Thymus (tissue), 14 donors: ENCODE measurements at places on chromosomes 1 and 21.

DNA sequence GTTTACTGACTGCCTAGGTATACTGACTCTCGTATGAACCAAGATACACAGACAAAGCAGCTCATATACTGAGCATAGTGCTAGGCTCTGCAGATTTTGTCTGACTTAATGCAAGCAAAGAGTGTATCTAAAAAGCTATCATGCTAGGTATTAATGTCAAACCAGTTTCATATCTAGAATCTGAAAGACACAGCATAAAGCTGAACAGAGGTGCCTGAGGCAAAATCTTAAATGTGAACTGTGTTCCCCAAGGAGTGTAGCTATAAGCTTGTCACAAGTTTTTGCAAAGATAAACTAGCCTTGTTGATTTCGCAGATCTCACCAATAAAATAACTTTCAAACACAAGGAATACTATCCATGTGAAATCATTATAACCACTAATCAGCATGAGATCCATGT, 18.1 kb downstream of the JAK1 start:
- DNase-seq = no peak

GRCh38 chr1:101017448-101017847, 8.1 kb downstream of the DPH5 start:
- DNase-seq = no peak

DNA sequence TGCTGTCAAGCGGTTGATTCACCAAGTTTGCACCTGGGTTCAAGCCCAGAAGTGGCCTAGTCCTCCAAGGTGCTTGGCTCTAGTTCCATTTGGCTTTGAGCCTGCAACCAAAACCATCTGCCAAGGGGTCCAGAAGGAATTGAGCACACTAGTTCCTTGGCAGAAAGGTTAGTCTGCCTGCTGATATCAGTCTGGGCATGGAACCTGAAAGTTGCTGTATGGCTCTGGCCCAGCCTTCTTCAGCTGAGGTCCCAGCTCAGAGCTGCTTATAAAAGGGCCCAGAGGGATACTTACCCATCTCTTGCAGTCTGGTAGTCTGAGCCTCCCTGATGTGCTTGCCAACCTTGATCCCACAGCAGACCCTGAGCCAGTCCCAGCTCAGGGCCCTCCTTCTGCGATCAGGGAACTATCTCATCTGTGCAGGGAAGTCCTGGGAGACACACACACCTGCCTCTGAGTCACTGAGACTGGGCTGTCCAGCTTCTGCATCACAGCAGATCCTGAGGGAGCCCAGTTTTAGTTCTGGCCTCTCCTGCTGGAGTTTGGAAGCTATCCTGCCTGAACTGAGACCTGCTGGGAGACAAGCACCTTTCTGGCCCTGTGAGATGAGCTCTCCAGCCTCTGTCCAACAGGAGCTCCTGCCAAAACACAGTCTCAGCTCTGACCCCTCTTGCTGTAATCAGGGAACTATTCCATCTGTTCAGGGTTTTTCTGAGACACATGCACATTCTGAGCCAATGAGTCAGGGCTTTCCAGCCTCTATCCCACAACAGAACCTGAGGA, 75.8 kb downstream of the CTH start:
- no peak for DNase-seq

DNA sequence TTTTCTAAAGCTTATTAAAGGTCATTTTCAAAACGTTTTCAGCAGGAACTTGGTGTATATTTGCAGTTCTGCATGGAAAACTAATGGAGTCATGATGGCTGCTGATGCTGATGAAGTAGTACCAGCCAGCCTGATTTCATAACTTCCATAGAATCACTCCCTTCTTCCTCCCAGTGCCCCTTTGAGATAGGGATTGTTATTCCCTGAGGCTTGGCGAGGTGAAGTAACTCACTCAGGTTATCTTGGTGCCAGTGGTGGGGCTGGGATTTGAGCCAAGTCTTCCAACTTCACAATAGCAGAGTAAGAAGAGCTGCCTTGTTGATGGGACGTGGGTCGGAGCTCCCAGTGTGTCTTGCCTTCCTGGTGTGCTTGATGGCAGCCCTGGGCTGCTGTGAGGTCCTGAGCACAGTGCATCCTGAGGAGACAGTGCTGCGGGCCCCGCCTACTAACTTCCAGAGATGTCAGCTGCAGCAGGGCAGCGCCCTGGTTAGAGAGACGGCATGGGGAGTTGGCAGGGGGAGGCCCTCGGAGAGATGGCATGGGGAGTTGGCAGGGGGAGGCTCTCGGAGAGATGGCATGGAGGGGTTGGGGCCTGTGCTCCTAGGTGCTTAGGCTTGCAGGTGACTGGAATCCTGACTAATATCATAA, 92.6 kb downstream of the PCBP3 start:
- no peak for DNase-seq

DNA sequence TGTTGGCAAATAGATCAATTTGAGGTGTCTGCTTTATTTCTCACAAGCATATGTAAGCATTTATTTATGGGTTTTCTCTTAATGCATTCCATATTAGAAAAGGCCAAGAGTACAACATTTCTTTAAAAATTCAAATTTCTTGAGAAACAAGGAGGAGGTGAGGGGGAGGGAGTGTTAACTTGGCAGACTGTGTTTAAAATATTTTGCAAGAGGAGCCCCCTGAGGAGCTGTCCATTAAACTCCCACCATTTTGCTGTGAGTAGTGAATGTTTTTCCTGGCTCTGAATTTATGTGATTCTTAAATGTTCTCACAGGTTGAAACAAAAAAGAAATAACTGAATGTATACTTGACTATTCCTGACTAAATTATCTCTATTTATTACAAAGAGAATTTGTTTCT, 363.8 kb downstream of the PTPRC start:
- DNase-seq = no peak

DNA sequence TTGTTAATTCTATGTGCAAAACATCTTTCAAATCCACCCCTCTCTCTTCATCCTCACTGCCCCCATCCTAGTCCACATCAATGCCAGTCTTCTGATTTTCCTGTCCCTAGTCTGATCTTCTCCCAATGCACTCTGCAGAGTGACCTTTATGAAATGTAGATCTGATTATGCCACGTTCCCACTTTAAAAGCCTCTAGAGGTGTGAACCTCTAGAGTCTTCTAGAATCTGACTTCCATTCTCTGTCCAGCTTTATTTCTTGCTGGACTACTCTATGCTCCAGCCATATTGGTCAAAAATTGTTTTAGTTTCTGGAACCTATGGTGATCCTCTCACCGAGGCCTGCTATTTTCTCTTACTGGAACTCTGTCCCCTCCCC, 32.5 kb downstream of the ZNF648 start:
- no peak for DNase-seq

- no peak for DNase-seq
Observed at GRCh38 chr1:87250336-87250735, 78.3 kb upstream of the LMO4 start.

- no peak for DNase-seq
Observed at GRCh38 chr1:232574889-232575762, 54.8 kb downstream of the SIPA1L2 start.

- no peak for DNase-seq
Observed at GRCh38 chr1:85089203-85089602, 40.9 kb upstream of the MCOLN3 start.

DNA sequence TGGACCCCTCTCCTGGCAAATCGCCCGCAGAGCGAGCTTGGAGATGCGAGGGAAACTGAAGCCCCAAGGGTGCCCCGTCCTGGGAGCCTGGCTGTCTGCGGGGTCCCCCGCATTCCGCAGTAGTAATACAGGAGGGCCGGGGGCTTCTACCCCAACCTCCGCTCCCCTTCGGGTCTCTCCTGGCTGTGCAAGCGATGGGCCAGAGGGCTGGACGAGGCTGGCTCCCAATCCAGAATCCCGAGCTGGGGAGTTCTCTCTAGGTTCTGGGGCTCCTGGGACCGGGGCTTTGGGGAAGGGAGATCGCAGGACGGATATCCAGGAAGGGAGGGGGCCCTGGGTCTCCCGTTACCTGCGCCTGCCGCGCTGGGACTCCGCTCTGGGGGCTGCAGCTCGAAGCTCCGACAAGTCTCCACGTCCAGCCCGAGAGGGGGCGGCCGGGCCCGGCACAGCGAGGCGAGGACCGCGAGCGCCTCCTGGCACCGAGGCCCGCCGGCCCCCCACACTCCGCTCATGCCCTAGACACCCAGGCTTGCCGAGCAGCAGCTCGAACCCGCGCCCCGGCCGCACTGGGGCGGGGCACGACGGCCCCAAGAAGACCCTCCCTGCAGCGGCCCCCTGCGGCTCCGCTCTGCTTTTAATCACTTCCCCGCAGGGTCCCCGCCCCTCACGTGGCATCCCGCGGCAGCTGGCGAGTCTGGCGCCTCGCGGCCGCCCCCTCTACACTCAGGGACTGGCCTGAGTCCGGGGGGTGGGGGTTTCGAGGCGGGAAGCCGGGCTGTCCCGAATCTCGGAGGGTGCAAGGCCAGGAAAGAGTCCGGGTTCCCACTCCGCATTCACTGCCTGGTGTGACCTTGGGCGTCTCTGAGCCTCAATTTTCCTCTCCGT, at the start of gene SYT6:
Gene SYT6, minus strand, starts transcription at position 609 of the 885 bp plus-strand sequence. Its CDS starts 97 bp downstream, at position 512.
- DNase-seq = no peak

DNA sequence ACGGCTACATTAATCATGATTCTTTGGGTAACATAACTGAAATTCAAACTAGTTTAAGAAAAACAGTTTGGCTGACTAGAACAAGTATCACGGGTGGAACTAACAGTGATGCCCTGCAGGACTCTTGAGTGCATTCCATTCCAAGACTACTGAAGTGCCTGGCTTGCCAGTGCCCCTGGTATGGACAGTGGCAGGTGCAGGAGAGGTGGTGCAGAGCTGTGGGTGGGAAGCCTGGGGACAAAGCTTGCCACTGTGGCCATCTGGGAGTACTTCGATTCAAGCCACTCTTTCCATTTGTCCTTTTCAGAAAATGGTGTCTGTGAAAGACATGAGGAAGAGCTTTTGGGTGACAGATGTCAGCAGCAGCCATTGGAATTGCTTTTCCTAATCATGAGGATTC, 166.5 kb downstream of the RRAGC start:
- DNase-seq = no peak

GRCh38 chr1:163165119-163165518, 37.6 kb downstream of the RGS5 start:
- DNase-seq = no peak
